ENCODE measurements at places on chromosomes 3 and 15.

- DNase-seq = no peak
Observed at GRCh38 chr3:130905551-130905950, 11.7 kb downstream of the ATP2C1 start.

- DNase-seq = no peak
Observed at GRCh38 chr3:154496978-154497377, 67.0 kb upstream of the GPR149 start.

- DNase-seq = no peak
Observed at GRCh38 chr15:89480505-89480904, 15.9 kb downstream of the RHCG start.

DNA sequence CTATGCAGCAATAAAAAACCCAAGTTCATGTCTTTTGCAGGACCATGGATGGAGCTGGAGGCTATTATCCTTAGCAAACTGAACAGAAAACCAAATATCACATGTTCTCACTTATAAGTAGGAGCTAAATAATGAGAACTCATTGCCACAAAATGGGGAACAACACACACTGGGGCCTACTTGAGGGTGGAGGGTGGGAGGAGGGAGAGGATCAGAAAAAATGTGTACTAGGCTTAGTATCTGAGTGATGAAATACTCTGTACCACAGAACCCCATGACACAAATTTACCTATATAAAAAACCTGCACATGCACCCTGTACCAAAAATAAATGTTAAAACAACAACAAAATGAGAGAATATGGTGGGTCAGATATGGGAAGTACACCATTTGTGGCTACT lies 49.6 kb upstream of the AADACL2 start:
- no peak for DNase-seq

Data from astrocyte (in vitro differentiated cells and primary cell).